T-helper 22 cell (primary cell): ENCODE measurements at places on chromosomes 11 and 22.

DNA sequence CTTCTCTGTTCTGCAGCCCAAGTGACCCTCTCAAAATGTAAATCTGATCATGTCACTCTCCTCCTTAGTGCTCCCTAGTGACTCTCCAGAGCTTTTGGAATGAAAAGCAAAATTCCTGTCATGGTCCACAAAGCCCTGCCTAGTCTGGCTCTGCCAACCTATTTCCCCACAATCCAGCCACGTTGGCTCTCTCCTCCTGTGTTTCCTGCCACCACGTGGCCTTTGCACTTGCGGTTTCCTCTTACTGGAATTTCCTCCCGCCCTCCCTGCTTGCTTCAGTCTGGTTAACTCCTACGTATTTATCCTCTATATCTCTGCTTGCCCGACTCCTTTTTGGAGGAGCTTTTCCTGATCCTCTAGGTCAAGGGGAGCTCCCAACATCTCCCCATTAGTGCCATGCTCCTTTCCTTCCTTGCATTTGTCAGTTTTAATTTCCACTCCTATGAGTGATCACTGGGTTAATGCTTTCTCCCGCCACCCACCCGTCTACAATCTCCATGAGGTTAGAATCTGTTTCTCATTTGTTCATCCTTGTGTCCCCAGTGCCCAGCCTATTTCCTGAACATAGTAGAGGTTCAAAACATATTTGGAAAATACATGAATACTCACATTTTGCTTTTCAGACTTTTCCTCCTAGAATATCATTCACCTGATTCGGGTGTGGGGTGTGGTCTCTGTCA, 11.5 kb downstream of the NNMT start:
- no peak for DNase-seq

GRCh38 chr11:60498853-60499252, 6.3 kb downstream of the MS4A12 start:
- DNase-seq: no peak

GRCh38 chr22:27314276-27314807, 487.2 kb downstream of the MN1 start:
- DNase-seq: no peak

GRCh38 chr22:40193429-40194421, 16.0 kb downstream of the TNRC6B start:
- no peak for DNase-seq

- DNase-seq: no peak
Observed at GRCh38 chr11:952406-953385, 27.0 kb downstream of the AP2A2 start.

DNA sequence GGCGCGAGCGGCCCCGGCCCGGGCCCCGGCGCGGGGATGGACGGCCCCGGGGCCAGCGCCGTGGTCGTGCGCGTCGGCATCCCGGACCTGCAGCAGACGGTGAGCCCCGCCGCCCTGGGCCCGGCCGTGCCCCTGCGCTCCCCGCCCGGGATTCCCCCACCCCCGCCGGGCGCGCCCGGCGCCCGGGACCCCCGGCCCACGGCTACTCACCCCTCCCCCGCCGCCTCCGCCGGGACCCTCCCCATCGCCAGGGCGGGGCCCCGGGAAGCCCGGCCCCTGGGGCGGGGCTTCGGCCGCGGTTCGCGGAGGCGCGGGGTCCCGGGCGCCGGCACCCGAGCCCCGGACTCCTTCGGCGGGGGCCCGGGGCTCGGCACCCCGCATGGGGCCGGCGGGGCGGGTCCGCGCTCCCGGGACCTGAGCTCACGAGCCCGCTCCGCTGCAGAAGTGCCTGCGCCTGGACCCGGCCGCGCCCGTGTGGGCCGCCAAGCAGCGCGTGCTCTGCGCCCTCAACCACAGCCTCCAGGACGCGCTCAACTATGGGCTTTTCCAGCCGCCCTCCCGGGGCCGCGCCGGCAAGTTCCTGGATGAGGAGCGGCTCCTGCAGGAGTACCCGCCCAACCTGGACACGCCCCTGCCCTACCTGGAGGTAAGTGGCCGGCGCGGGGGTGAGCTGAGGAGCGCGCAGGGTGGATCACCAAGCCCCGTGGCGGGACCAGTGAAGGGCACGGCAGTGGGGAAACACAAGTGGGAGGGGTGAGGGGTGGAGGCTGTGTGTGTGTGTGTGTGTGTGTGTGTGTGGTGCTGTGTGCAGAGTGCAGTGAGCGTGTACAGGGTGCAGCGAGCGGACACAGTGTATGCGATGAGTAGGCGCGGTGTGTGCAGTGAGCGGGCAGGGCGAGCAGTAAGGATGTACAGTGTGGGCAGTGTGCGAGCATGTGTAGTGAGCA, 2.3 kb downstream of the SHANK3 start:
- no peak for DNase-seq

GRCh38 chr11:554428-555226, 5.9 kb downstream of the LMNTD2 start:
- DNase-seq: peak; percentile 69

GRCh38 chr11:45563810-45564209, 101.6 kb downstream of the CHST1 start:
- no peak for DNase-seq

DNA sequence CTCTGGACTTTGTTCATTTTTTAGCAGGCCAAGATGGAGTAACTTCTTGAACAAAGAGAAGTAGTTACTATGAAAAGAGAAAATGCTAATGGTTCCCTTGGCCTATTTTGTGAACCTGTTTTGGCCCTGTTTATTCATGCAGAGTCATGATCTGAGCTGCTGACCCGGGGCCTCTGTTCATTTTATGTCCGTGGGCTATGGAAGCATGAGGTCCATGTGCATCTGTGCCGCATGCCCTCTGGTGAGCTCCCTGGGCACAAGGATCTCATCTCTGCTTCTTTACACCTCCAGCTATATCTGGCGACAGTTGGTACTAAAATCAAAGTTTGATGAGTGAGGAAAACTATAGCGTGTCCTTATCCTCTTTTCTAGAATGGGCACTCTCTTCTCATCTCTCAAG, 1.0 kb downstream of the PIWIL4 start:
- DNase-seq: no peak

DNA sequence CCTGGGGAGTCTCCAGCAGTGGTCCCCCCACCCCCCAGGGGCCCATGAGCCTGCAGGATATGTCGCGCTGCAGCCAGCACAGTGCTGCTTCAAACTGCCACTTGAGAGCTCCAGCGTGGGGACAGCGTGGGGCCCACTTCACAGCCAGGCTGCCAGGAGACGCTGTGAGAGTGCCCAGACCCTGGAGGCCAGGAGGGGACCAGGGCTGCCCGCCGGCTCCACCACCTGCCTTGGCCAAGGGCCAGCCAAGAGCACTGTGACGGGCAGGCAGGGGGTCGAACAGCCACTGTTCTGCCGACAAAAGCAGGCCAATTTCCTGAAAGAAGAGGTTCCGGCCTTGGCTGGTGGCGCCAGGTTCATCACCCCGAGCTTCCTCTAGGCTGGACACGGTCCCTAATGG, 60.2 kb downstream of the FLRT1 start:
- no peak for DNase-seq
